ENCODE measurements at places on chromosomes 5 and 9. TPM values are rescaled to one million over a fixed set of nuclear protein-coding genes. Genes with fewer than 3 reads are reported as not detected.

Gene GPR151
- not detected for total RNA-seq

Gene IFNA2
- total RNA-seq = not detected

Gene PCDHAC2
- total RNA-seq = not detected

Gene SSBP2
- 34.3 TPM for total RNA-seq

DNA sequence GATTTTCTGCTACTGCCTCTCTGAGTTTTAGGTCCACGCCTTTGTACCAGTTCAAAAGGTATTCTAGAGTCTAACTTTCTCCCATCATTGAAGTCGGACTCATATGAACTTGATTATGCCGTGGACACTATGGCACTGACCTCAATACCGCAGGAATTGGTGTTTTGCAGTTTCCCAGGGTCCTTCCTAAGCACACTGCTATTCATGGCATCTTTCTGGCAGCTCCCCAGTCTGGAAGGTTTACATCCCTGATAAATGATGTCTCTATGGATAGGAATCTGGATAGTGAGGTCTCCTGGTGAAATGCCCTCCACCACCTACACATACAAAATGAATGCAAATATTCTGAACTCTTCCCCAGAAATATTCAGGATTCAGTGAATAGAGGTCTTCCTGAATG is 422.2 kb downstream of the CTNND2 start:
- DNase-seq = no peak

DNA sequence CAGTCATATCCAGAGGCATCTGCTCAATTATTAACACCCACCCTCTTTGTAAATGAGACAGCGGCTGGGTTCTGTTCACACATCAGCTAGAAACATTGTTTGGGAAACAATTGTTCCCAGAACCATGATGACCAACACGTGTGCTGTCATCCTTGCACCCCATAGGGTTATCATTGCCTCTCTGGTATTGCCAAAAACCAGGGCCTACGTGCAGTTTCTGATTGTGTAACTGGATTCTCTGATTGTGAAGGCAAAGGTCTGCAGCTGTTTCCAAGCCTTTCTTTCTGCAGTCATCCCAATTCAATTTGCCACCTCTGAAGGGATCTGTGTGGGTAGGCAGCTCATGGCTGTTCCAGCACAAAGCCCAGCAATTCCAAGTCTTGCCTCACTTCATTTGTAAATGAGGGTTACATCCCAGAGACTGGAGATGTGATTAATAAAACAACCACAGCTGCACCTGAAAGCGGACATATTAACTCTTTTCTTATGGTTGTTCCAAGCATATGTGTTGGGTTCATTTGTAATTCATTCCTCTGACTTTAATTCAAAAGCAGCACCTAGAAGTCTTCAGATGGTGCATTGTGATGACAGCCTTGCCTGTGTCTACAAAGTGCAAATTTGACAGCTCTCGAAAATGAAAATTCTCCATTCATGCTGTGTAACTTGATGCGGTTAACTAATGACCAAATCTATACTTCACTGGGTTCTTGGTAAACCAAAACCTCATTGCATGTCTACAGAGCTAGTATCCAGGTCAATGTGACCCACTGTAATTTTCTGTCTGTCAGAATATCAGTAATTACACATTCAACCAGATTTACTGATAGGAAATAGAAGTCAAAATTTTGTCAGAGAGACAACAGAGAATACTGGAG is 66.6 kb downstream of the YIPF5 start:
- no peak for DNase-seq

GRCh38 chr5:122730037-122730436 is 44.8 kb upstream of the SNX2 start:
- DNase-seq = no peak

- DNase-seq = no peak
Measured at GRCh38 chr5:155342956-155343355, 329.4 kb downstream of the KIF4B start.

DNA sequence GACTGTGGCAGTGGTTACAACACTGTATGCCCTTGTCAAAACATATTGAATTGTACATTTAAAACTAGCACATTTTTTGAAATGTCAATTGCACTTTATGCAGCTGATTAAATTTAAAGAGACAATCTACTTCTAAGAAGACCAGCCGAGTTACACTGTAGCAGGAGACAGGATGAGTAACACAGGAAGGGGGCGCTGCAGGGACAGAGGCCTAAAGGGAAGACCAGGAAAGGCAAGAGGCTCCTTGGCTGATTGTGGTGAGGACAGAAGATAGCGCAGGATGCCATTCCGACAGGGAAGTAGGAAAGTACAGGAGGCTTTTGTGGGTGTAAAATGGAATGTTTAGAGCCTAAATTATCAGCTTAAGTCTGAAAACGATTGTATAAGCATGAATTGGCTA is 28.2 kb upstream of the PPP2R2B start:
- no peak for DNase-seq

DNA sequence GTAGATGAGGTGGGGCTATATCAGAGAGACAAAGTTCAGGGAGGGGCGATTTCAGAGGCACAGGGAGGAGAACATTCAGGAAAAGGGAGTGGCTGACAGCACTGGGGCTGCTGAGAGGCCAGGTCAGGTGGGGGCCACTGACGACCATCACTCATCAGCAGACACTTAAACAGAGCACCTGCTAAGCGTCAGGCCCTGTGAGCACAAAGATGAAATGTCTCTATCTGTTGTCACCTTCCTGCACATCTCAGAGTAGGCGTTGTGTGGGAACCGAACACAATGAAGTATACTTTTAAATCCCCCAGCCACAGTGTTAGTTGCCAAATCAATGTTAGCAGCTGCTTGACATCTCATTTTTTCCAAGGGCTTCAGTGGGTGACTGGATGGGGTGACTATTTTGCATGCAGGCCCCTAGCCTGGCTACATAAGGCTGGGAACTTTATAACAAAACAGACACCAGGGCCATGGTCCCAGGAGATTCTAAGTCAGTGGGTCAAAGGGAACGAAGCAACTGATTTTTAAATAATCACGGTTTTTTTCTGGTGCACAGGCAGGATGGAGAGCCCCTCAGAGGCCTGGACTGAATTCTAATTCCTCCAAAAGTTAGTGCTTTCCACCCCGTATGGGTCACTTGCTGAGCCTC is 31.1 kb upstream of the ANKRD18A start:
- no peak for DNase-seq

DNA sequence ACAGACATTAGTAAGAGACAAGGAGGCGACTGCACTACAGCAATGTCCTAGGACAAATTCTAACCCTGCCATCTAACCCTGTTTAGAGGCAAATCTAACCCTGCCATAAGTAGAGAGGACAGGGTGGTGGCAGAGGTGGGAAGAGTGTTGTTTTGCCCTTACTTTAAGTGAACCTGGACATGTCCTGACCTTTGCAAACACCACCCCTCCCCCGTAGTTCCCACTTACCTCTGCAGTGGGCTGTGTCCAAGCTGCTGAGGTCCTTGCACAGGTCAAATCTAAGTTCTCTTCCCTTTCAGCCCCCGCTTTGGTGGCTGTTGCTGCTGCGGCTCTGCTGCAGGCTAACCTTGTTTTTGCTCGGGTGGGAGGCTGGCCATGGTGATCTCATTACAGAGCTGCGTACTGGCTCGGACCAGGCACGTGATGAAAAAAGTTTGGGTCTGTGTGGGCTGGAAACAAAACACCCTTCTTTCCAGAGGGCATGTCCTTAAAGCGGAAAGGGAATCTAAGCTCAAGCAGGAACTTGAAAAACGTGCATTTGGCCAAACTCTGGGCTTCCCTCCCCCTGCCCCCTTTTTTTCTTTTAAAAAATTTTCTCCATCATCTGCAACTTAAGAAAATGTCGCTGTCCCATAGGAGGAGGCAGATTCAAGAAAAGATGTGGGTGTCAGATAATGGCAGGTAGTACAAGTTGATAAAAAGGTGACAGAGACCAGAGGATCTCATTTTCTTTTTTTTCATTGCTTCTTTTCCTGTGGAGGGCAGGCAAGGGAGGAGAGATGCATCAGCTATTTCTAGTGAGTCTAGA is at the start of gene FAXDC2:
FAXDC2 (minus strand) TSS at position 349 of the 808 bp plus-strand sequence. CDS start 12,425 bp downstream, outside the sequence.
- DNase-seq = peak; percentile 89

Measured in fibroblast of the aortic adventitia (primary cell).